Activated CD8-positive, alpha-beta T cell treated with anti-CD3 and anti-CD28 coated beads, Interleukin-2, amount 10 ng/mL, durations not matched to agents 7 days and 5 days (primary cell): ENCODE measurements at places on chromosomes 5 and 9. TPM values are rescaled to one million over a fixed set of nuclear protein-coding genes. Genes with fewer than 3 reads are reported as not detected.

DNA sequence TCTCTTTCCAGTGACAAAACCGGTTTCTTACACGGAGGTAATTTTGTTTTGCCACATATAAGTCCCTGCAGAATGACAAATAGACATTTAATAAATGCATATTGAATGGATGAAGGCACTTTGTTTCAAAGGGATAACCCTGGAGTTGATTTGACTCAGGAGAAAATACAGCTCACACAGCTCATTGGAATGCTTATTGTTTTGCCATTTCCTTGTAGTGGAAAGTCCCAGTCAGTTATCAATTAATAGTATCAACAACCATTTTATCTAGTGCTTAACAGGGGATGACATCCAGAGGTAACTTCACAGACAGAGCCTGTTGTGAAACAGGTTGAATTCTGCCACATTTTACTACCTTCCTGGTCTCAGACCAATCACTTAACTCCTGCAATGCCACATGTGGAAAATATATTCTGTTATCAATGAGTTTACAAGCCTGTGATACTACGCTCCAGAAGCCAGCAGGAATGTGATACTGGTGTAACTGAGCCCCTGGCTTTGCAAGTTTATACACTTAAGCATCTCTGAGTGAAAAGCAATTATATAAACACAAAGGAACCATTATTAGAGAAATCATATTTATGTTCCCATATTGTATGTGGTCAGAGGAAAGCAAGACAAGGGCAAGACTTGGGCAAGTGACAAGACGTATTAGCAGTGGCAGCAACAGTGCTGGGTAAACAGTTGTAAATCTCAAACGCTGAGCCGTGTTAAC, 123.1 kb upstream of the ANKRD55 start:
- H3K4me3 ChIP-seq = no peak overlapping the region
- H3K36me3 ChIP-seq = no peaks in the 10 kb centered on the region
- peaks cover 2% of the 10 kb centered on the region for H3K27me3 ChIP-seq
- no peak overlapping the region for H3K27ac ChIP-seq
- DNase-seq = no peak

PCDHGA2 gene
- not detected for total RNA-seq

SPINK13 gene
- not detected for total RNA-seq

- H3K27me3 ChIP-seq = no peaks in the 10 kb centered on the region
- H3K4me3 ChIP-seq = no peak overlapping the region
- no peaks in the 10 kb centered on the region for H3K36me3 ChIP-seq
- no peak overlapping the region for H3K27ac ChIP-seq
Observed at GRCh38 chr5:120919017-120919416, 454.9 kb downstream of the PRR16 start.

DNA sequence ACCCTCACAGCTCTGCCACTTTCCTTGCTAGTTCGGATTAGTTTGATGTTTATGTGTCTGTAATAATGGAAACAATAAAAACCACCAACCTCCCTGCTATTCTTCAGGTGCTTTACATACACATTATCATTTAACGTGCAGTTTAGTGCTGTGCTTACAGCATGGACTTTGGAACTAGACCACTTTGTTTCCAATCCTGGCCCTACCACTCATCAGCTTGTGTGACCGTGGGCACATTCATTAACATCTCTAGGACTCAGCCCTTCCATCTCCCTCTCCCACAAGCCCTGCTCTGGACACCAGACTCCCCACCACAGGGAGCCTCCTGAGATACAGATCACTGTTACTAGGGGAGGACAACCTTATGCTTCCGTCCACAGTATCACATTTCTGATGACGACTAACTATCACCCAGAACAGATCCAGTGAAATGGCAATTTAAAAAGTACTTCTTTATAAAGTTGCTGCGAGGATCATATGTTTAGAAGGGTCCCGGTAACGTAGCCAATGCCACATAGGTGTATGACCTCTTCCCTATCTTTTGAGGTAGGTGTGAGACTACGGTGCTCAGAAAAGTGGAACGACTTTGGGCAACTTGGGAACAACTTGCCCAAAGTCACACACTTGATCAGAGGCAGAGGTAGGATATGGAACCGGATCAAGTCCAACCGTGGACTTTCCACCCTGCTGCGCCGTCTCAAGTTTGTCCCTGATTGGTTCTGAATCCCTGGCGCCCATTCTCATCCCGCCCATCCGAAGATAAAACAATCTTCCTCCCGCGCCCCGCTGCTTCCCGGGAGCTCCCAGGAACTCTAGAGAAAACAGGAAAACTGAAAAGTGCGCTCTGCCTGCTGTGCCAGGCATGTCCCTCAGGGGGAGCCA, 132.4 kb upstream of the NIPBL start:
- peak overlapping the region; percentile 67 for H3K4me3 ChIP-seq
- peaks cover 44% of the 10 kb centered on the region for H3K27me3 ChIP-seq
- no peaks in the 10 kb centered on the region for H3K36me3 ChIP-seq
- no peak overlapping the region for H3K27ac ChIP-seq

- peaks cover under 1% of the 10 kb centered on the region for H3K4me1 ChIP-seq
- H3K4me3 ChIP-seq = no peak overlapping the region
- no peak for DNase-seq
- H3K36me3 ChIP-seq = no peaks in the 10 kb centered on the region
Observed at GRCh38 chr9:132739710-132740310, 69.5 kb downstream of the GTF3C4 start.

PTGR1 gene
- total RNA-seq = not detected

DNA sequence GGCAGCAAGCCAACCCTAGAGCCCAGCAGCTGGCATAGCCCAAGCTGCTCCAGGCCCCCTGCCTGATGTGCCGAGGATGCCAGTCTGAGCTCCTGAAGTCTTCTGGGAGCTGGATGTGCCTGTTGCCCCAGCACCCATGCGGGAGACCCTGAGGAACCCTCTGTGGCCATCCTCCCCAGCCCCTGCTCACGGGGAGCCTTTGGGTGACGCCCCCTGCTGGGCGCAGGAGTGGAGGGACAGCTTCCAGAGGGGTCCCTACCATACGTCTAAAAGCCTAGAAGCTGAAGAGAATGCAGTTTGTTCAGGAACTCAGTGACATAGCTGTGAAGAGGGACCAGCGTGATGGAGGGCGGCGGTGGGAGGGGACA, 33.1 kb upstream of the MVB12B start:
- DNase-seq = peak; percentile 20
- no peaks in the 10 kb centered on the region for H3K4me1 ChIP-seq
- no peaks in the 10 kb centered on the region for H3K36me3 ChIP-seq

DNA sequence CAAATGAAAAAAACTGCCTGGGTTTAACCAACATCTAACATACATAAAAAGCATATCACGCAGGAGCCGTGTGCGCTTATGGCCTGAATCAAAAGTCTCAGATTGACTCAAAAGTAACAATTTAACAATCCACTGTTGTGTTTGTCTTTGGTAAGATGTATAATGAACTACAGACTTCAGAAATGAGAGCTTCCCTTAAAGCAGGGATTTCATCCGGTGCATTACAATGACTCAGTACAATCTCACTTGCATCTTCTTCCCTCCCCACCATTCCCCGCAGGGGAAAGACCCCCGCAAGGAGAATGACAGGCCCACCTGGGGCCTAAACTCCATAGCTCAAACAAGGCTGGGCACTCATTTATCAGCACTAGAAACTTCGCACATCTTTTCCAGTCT, 1.4 kb downstream of the ZFR start:
- H3K27me3 ChIP-seq = peaks cover 6% of the 10 kb centered on the region
- H3K4me3 ChIP-seq = peak overlapping the region; percentile 91
- H3K4me1 ChIP-seq = peaks cover 31% of the 10 kb centered on the region
- peak overlapping the region; percentile 90 for H3K27ac ChIP-seq
- peaks cover 28% of the 10 kb centered on the region for H3K36me3 ChIP-seq

DNA sequence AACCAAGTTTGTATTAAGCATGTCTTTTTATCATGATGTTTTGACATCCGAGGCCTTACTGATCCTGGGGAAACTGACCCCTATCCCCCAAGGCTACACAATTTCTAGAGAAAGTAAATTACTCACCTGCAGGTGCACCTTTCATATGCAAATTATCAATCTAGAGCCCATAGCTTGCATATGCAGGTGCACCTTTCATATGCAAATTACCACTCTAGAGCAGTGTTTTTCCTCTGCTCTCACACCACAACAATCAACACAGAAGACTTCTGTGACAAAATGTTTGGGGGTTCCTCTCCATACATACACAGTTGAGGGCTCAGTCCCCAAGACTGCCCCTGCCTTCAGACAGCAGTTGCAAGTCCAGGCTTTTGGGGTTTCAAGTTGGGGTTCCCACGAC, 203.7 kb upstream of the RORB start:
- no peak for DNase-seq
- no peak overlapping the region for H3K4me3 ChIP-seq
- H3K27me3 ChIP-seq = peaks cover 2% of the 10 kb centered on the region
- H3K27ac ChIP-seq = no peak overlapping the region
- no peaks in the 10 kb centered on the region for H3K36me3 ChIP-seq

CDX1 gene
- total RNA-seq = not detected

- no peak for DNase-seq
- H3K4me3 ChIP-seq = no peak overlapping the region
- no peaks in the 10 kb centered on the region for H3K36me3 ChIP-seq
- peaks cover 3% of the 10 kb centered on the region for H3K4me1 ChIP-seq
Observed at GRCh38 chr5:174427304-174427703, 297.1 kb upstream of the MSX2 start.

ARL14EPL gene
- total RNA-seq = not detected

DNA sequence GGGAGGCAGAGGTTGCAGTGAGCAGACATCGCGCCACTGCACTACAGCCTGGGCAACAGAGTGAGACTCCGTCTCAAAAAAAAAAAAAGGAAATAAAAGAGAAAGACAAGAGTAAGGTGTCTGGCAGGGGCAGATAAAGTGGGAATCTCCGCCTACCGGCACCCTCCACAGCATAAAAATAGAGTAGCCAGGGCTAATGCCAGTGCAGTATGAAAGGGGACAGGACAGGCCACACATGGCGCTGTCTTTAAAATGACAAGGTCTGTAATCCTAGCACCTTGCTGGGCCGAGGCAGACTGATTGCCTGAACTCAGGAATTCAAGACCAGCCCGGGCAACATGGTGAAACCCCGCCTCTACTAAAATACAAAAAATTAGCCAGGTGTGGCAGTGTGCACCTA, 7.8 kb downstream of the BICD2 start:
- H3K4me3 ChIP-seq = no peak overlapping the region
- H3K36me3 ChIP-seq = peaks cover 22% of the 10 kb centered on the region
- H3K27me3 ChIP-seq = no peaks in the 10 kb centered on the region
- no peak overlapping the region for H3K27ac ChIP-seq
- peaks cover 34% of the 10 kb centered on the region for H3K4me1 ChIP-seq

GRCh38 chr9:74220327-74220726, 276.8 kb upstream of the RORB start:
- H3K27me3 ChIP-seq = no peaks in the 10 kb centered on the region
- H3K4me1 ChIP-seq = peaks cover 6% of the 10 kb centered on the region
- DNase-seq = no peak
- peaks cover 14% of the 10 kb centered on the region for H3K36me3 ChIP-seq

KIF20A gene
- 70.1 TPM for total RNA-seq

GRCh38 chr5:39202597-39203274, 16.6 kb downstream of the FYB1 start:
- peak overlapping the region; percentile 86 for H3K4me3 ChIP-seq
- H3K27me3 ChIP-seq = no peaks in the 10 kb centered on the region
- H3K4me1 ChIP-seq = peaks cover 41% of the 10 kb centered on the region
- peaks cover 28% of the 10 kb centered on the region for H3K36me3 ChIP-seq

ACOT12 gene
- total RNA-seq = not detected

DNA sequence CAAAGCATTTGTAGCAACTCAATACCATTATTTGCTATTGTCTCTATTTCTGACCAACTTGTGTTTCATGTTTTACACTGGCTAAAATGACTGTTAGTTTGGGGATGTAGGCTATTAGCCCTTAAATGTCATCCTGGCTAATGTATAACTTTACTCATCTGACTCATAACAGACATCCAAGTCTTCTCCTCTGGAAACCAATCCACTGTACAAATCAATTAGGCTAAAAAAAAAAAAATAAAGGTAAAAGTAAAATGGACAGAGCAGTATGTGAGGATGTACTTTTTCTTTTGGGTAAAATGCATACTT, 20.6 kb downstream of the MEGF9 start:
- no peak overlapping the region for H3K27ac ChIP-seq
- peaks cover 26% of the 10 kb centered on the region for H3K4me1 ChIP-seq
- no peak overlapping the region for H3K4me3 ChIP-seq
- H3K36me3 ChIP-seq = peaks cover 2% of the 10 kb centered on the region
- DNase-seq = no peak

LRRC70 gene
- total RNA-seq = 0.97 TPM

DNA sequence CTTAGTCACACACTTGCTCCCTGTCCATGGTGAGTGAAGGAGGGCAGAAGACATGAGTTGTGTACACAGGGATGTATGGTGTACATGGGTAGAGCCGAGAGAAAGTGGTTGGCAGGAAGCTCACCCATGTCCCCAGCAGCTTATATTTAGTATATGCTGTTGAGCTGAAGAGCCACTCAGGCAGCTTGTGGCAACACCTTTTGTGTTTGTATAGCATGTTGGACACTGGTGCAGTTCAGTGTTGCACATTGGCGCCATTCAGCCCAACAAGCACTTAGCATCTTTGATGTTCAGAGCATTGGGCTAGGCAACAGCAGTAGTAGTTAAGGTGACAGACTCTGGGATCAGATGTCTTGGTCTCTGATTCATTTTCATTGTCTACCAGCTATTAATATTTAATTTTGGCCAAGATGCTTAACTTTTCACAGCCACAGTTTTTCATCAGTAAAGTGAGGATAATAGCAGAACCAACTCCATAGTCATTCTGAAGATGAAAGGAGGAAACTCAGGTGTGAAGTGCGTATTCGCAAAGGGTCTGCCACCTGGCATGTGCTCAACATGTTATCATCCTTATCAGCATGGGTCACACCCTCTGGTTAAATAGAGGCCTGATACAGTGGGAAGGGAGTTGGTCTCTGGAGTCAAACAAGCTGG, 184.8 kb downstream of the NR3C1 start:
- H3K36me3 ChIP-seq = peaks cover 13% of the 10 kb centered on the region
- H3K27ac ChIP-seq = no peak overlapping the region
- H3K4me3 ChIP-seq = no peak overlapping the region
- H3K4me1 ChIP-seq = peaks cover 31% of the 10 kb centered on the region
- no peaks in the 10 kb centered on the region for H3K27me3 ChIP-seq

DNA sequence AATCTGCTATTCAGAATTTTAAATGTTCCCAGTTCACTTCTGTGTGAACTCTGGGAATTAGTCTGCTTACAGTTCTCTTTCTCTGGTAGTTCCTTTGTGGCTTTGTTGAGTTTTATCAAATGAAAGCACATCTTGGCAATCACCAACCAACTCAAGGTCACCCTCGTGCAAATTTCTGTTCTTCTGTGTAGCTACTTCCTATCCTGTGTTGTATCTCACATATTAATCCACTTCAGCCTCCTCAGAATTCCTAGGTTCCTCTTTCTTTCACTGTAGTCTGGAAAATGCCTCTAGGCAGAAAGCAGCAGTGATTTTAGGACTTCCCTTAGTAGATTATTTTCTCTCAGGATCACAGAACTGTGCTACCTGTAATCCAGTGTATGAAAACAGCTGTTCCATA, 100.3 kb downstream of the AUH start:
- peaks cover 31% of the 10 kb centered on the region for H3K36me3 ChIP-seq
- DNase-seq = no peak
- no peak overlapping the region for H3K27ac ChIP-seq
- no peaks in the 10 kb centered on the region for H3K27me3 ChIP-seq
- no peak overlapping the region for H3K4me3 ChIP-seq

- no peak for DNase-seq
- no peaks in the 10 kb centered on the region for H3K36me3 ChIP-seq
- no peaks in the 10 kb centered on the region for H3K27me3 ChIP-seq
- H3K4me3 ChIP-seq = no peak overlapping the region
- H3K27ac ChIP-seq = no peak overlapping the region
Observed at GRCh38 chr9:31027678-31028077, 1356.8 kb upstream of the ACO1 start.

- H3K36me3 ChIP-seq = peaks cover 1% of the 10 kb centered on the region
- no peak for DNase-seq
- H3K4me3 ChIP-seq = peak overlapping the region; percentile 39
- peaks cover 27% of the 10 kb centered on the region for H3K27me3 ChIP-seq
- no peak overlapping the region for H3K27ac ChIP-seq
- H3K4me1 ChIP-seq = peaks cover 19% of the 10 kb centered on the region
Observed at GRCh38 chr5:7849681-7850394, 1.1 kb downstream of the CFAP90 start.

NR6A1 gene
- 0.26 TPM for total RNA-seq

DEPDC1B gene
- total RNA-seq = 49.1 TPM
